Posterior vena cava (tissue), 2 donors: ENCODE measurements at places on chromosomes 2 and 18. TPM values are rescaled to one million over a fixed set of nuclear protein-coding genes. Genes with fewer than 3 reads are reported as not detected.

Gene KCNS3
- 7.2 TPM for total RNA-seq

Gene CELF4
- total RNA-seq, result not detected

GRCh38 chr2:159617646-159618045, 1.3 kb upstream of the BAZ2B start:
- no peak for DNase-seq

Gene METTL4
- 7.4 TPM for total RNA-seq

Gene ATP8B1
- total RNA-seq, result 27.7 TPM

DNA sequence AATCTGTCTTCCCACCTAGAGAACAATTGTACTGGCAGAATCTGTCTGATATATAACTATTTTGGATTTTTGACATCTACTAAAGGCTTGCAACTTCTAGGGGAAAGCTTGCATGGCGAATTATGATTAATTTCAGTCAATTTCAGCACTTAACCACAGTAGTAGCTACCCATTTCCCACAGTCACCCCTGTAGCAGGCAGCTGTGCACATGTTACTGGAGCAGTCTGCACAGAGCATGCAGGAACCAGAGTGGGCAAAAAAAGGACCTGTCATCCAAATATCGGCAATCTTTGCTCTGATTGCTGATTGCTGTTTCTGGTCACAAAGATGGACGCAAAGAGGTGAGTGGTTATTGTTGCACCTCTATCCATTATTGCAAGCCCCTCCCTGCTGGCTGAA, 473.3 kb downstream of the SPAG16 start:
- no peak for DNase-seq

Gene SULT1C2
- 1.1 TPM for total RNA-seq

DNA sequence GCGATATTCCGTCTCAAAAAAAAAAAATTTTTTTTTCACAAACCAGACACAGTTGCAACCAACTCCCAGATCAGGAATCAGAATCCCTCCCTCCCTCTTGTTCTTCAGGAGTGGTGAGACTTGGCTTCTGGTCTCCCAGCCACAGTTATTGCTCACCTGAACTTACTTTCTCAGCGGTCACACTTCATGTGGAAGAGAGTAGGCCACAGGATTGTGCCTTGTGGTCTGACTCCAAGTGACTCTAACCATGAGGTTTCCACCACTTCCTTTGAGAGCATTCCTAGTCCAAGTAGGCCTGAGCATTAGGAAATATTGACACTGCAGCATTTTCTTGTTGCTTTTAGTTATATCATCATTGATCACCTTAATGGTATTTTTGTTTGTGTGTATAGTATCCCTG, 12.1 kb downstream of the FMNL2 start:
- DNase-seq, result no peak

GRCh38 chr2:232980683-232981082, 32.4 kb downstream of the NGEF start:
- DNase-seq, result peak; percentile 49
